ENCODE measurements at places on chromosomes 7 and 10.
A peak's percentile ranks its signal among the peaks of the same experiment; 100 is the strongest.

DNA sequence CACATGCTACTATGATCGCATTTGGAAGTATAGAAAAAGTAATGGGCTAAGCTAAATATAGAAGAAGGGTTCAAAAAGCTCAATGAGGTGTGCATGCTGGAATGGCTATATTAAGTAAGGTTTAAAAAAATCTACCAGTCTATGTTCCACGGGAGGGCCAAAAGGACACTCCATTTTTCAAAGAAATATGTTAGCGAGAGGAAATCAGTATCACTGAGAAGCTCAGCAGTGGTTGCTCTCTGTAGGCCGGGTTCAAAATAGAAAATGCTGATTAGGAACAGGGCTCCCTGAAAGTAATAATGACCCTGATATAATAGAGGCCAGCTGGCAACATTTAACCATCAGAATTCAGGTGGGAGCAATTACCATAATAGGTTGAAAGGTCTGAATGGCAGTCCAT is 224.5 kb upstream of the SEMA3E start:
- no peak for DNase-seq

DNA sequence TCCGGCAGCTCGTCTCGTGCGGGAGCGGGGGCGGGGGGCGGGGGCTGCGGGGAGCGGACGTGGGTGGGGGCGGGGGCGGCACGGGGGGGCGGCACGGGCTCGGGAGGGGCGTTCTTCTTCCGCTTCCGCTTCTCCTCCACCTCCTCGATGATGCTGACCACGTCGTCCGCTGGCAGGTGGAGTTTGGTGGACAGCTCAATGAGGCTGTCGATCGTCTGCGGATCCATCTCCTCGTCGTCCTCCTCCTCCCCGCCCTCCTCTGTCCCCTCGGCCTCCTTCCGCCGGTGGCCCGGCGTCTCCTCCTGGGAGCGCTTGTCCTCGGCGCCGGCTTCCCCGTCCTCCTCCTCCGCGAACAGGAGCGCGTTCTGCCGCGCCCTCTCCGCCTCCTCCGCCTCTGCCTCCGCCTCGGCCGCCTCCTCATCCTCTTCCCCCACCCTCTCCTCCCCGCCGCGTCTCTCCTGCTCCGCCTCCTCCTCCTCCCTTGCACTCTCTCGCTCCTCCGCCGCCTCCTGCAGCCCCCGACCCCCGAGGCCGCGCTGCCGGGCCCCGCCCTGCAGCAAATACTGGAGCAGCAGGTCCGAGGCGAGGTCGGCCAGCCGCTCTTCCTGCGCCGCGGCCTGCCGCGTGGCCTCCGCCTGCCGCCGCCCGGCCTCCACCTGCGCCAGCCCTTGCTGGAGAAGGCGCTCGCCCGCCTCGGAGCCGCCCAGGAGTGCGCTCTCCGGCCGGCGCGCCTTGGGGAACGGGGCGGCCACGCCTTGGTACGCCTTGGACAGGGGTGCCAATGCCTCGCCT is 1.9 kb downstream of the VGF start:
- no peak for DNase-seq

DNA sequence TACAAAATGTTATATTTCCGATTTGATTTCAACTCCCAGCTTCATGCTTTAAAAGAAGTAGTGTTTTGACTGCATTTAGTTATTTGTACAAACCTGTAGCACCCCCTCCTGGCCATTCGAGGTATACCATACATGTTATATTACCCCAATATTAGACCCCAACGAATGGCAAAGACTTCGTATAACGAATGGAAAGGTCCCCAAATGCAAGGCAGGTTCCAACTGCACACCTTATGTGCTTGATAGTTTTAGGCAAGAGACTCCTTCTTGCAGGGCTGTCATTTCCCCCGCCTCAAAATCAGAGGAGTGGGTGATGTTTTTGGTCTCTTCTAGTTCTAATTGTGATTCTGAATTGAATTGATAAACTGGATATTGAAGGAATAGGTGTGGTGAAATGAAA is 101.1 kb upstream of the TARP start:
- peak; percentile 69 for DNase-seq

- DNase-seq: no peak
These were observed 27.1 kb downstream of the BMS1 start for GRCh38 chr10:42809676-42810075.

- no peak for DNase-seq
These were observed 3.7 kb upstream of the TTYH3 start for GRCh38 chr7:2628130-2628482.

GRCh38 chr7:37698276-37698675 is 14.7 kb downstream of the GPR141 start:
- DNase-seq: peak; percentile 82

DNA sequence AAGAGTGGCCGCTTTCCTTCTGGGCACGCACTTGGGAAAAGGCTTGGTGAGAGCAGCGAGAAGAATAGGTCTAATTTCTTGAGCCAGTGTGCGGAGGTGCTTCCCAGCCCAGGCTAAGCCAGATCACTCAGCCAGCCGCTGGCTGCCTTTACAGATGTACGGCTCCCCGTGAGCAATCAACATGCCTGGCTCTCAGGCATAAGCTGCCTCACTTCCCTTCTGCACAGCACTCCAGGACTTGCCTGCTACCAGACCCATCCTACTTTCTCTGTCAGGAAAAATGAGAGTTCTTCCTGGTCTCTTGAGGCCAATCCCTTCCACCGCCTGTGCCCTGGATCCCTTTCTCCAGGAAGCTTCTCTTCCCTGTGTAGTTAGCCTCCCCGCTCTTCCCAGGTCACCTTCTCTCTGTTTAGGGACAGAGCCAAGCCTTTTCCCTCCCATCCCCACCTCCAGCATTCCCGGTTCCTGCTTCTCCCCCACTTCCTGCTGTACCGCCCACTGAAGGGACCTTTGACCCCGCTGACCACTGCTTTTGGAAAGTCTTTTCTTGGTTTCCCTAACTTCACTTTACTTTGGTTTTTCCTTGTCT is 1.1 kb upstream of the ACTR3C start:
- no peak for DNase-seq

DNA sequence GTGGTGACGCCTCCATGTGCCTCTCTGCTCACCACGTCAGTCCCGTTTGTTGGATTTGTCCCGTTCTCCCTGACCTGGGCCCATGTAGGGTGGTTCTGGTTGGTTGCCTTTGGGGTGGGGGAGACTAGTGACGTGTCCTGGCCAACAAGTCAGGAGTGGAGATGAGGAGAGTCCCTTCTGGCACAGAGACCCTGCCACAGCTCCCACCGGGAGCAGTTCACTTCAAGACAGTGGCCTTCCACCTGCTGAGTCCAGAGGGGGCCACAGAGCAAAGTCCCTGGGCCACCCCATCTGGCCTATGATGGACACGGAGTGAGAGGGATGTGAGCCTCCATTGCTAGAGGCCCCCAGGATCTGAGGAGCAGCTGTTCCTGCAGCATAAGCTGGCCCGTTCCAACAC is 405.6 kb downstream of the TCERG1L start:
- DNase-seq: no peak

GRCh38 chr10:32418572-32418971 is 27.4 kb upstream of the CCDC7 start:
- DNase-seq: no peak

GRCh38 chr10:113056441-113057021 is 106.5 kb downstream of the TCF7L2 start:
- DNase-seq: peak; percentile 60

DNA sequence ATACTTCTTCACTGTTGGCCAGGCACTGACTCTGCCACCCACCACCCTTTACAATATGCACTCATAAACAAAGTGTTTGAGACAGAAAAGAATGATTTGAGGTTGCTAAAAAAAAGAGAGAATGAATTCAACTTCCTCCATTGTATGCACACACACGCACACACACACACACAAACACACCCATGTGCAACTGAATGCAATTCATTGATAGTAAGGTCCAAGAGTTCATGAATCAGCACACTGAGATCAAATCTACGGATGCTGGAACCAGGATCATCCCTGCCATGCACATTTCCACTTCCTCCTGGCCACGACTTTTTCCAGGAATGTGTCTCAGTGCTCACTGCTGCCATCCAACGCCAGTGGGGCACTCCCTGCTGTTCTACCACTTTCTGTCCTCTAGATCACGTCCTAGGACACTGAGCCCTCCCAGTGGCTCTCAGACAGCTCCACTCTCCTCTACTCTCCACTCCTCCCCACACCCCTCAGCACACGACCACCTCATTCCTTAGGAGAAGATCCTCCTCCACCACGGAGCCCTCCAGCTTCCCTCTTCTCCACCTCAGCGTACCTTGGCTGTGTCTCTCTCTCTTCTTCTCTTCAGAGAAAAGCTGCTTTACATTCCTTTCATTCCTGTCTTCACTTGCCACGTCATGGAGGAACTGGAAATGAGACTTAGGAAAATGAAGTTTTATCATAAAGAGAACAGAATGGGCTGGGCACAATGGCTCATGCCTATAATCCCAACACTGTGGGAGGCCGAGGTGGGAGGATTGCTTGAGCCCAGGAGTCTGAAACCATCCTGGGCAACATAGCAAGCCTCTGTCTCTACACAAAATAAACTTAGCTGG is 12.0 kb upstream of the TMEM213 start:
- DNase-seq: no peak

DNA sequence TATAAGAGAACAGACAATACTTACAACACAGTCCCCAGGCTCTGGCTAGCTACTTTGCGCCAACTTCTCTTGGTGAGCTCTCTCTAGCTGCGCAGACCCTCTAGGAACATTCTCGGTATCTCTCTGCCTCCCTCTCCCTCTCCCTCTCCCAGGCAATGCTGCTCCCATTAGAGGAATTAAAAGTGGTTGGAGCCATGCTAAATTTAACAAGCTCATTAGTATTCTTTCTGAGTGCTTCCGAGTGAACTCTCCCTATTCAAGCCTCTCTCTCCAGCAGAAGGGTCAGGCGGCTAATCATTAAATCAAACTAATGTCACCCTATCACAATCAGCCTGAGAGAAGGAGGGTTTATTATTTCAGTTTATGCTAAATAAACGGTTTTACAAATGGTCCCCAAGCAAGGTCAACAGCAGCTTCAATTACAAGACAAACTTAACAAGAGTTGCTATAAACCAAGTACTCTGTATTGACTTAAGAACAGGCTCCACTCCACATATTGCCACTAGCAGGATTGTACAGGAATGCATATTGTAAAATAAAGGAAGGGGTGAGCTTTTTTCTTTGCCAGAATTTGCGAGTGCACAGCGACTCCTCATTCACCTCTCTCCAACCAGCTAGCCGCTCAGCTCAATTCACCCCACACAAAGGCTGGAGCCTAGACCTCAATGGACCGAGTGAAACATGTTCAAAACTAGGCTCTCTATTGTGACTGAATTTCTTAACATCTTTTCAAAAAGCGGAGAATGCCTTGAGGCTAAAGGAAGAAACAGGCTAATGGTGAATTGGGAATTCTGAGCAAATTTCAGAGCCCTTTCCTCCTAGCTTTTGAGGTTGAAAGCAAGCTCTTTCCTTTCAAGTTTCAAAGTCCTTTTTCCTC is 84.4 kb downstream of the GLI3 start:
- DNase-seq: no peak

DNA sequence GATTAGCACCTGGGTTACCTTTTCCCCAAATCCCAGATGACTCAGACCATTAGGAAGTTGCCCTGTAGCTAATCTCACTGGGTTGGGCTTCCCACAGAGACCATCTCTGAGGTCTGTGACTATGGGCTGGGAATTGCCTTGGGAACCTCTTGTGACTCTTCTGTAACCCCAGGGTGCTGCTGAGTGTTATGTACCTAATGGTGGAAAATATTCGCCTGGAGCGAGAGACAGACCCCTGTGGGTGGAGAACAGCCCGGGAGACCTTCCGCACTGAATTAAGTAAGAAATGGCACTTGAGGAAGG is 20.0 kb downstream of the STRIP2 start:
- no peak for DNase-seq

DNA sequence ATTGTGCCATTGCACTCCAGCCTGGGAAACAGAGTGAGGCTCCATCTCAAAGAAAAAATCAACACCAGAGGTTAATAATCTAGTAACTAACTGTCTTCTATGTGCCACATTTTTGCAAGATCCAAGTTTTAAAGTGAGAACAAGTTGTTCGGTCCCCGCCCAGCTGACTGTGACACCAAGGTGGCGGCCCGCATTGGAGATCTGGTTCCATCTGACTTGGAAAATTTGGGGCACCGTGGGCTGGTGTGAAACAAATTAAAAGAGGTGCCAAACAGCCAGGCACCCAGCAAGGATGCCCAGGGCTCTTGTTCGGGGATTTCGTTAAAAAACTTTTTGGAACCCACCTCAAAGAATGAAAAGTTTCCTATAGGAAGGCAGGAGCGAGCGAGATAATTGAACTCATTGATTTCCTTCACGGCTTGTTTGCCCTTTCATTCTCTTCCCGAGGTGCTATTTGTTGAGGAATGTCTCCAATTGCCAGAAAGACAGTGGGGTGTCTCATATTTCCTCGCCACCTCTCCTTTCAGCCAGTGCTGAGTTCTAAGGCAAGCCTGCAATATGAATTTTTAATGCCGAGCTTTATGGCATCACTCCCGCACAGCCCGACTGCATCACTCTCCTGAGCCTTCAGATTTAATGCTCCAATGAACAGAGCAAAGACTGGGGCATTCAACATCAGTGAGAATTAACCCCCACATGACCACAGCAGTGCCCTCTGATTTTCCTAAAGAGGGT is 156.9 kb upstream of the SH2B2 start:
- no peak for DNase-seq

GRCh38 chr10:88474884-88475844 is 108.0 kb downstream of the RNLS start:
- no peak for DNase-seq

DNA sequence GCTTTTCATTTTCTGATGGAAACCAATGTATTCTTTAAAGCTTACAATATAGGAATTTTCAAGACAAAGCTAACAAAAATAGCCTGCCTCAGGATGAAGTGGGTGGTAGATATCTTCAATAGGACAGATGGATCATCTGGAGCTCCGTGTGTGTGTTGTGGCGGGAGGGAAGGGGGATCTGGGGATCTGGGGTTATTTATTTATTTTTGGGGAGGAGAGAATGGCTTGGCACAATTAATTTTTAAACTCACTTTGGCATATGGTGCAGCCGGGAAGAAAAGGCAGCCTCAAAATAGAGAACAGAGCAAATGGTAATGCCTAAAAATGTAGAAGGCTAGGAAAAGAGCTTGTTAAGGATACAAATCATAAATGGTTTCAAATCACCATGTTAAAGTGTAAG is 11.6 kb upstream of the ABLIM1 start:
- DNase-seq: no peak

- DNase-seq: no peak
These were observed 22.8 kb upstream of the ITGB8 start for GRCh38 chr7:20307901-20308300.
